ENCODE measurements at places on chromosomes 5 and 9.

DNA sequence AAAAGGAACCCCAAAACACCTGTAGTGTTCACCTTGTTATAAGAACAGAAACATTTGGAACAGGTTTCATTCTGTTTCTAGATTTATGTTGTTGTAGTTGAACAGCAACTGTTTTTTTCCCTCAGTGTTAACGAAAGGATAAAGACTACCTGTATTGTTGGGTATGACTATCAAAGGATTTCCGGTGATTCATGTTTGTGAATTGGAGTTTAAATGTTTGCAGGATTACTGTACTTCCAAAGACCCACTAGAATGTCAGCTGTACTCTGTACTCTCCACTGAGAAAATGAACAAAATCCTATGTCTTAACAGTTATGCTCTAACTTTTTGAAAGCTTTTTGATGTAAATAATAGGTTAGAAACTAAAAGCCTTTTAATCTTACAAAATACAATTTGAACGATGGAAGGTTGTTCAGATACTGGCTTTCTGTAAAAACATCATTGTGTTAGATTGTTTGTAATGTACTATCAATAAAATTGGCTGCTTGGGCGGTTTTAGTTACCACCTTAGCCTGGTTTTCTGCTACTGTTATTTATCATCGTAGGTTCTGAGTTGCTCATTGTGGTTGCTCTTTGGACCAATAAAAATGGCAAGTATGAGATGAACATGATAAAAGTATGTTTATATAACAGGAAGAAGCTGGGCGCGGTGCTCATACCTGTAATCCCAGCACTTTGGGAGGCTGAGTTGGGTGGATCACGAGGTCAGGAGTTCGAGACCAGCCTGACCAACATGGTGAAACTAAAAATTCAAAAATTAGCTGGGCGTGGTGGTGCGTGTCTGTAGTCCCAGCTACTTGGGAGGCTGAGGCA is 44.1 kb downstream of the DCP2 start:
- DNase-seq = peak; percentile 84

DNA sequence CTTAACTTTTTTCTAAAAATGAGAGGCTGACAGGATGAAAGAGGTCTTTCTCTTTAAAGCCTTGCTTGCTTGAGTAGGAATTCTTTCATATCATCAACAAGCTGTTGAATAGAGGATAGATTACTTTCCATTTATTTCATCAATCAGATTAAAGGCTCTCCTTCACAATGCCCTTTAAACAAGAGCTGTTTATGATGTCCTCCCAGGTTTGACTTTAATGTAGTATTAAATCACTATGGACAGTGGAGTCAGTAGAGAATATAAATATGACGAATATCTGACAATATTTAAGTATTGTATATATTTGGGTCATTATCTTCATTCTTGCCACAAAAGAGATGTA is 282.0 kb downstream of the ISL1 start:
- DNase-seq = no peak

DNA sequence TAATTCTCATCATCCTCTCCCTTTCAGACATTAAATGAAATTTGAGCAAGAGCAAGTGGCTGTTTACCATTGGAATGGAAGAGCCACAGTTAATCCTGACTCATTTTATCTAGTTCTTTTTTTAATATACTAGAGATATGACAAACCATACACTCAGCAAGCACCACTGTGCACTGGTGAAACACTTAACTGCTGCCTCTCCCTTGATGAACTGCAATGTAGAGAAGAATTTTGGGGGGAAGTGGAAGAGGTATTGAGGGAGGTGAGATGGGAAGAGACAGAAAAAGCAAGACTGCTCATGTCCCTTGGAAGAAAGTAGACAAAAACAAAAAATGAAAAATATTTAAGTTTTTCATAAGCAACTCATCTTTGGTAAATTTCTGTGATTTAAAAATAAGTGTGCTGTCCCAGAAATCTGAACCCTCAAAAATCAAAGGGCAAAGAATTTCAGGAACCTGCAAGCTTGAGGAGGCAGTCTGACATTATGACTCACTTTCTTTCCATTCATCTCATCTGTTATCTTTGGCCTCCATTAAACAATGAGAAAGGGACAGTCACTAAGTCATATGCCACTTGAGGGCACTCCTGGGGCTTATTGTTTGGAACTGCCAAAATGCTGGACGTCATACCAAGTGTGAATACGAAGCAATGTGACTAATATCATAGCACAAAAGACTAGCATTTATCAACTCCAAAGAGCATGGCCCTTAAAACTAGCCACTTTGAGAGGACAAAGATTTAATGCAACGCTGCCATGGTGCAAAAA is 566.8 kb upstream of the DMAC1 start:
- DNase-seq = no peak

GRCh38 chr5:136766456-136766855 is 401.1 kb upstream of the TRPC7 start:
- DNase-seq = no peak

GRCh38 chr9:118954857-118955256 is 414.4 kb downstream of the BRINP1 start:
- DNase-seq = no peak

- no peak for DNase-seq
Observed at GRCh38 chr9:131799177-131799823, 59.4 kb upstream of the RAPGEF1 start.

DNA sequence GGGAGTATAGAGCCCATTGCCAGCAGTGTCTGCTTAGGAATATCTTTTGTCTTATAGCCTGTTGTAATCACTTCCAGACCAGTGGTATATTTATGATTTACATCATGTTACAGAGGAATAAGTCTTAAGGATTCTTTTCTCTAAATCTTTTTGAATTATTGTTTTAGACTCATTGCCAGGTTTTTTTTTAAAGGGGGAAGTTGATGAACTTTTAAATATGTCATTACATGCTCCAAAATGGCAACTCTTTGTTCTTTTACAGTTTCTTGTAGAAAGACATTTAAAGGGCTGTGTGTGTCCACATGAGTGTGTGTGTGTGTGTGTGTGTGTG is 59.4 kb upstream of the NFIB start:
- DNase-seq = no peak

- no peak for DNase-seq
Observed at GRCh38 chr5:140671472-140672125, 1.8 kb downstream of the DND1 start.

- DNase-seq = no peak
Observed at GRCh38 chr5:138623053-138623452, 47.9 kb upstream of the HSPA9 start.

- DNase-seq = peak; percentile 40
Observed at GRCh38 chr5:57499262-57500050, 16.8 kb upstream of the ACTBL2 start.

DNA sequence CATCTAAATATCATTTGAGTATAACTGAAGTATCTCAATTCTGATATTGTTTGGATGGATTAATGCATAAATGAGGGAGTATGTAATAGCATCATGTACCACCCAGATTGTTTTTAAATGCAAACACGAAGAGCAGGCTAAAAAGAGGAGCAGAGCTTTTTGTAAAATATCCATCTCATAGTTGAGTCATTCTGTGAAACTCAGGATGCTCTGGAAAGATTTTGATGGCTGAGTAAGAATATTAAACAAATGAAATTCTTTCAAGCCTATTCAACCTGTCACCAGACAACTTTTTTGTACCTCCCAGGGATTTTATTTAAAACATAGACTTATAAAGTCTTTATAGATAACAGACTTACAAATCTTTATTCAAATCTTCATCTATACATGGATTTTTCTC is 625.9 kb downstream of the TLE4 start:
- DNase-seq = peak; percentile 26

- no peak for DNase-seq
Observed at GRCh38 chr5:28685794-28686193, 1647.4 kb upstream of the CDH9 start.

GRCh38 chr5:52909192-52909591 is 80.0 kb upstream of the ITGA2 start:
- no peak for DNase-seq

DNA sequence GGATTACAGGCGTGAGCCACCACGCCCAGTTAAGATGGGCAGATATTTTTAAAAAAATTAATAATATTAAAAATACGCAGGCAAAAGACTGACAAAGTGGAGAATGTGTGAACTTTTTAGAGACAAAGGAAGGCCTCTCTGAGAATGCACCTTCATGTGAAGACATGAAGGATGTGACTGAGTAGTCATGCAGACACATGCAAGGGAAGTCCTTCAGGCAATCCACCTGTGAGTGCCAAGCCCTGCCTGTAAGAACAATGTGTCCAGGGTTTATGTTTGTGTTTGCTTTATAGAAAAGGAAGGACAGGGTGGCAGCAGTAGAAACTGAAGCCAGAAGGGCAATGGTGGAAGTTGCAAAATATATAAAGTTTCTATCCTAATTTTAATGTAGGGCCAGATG is 169.2 kb downstream of the EDIL3 start:
- no peak for DNase-seq

GRCh38 chr9:93072383-93072795 is 13.9 kb downstream of the SUSD3 start:
- DNase-seq = no peak

- no peak for DNase-seq
Observed at GRCh38 chr5:129079496-129079895, 15.1 kb upstream of the ISOC1 start.

- no peak for DNase-seq
Observed at GRCh38 chr5:35341189-35341588, 110.9 kb upstream of the PRLR start.

GRCh38 chr5:39520232-39520572 is 95.4 kb upstream of the DAB2 start:
- peak; percentile 83 for DNase-seq

GRCh38 chr5:136073714-136074529 is 45.1 kb downstream of the TGFBI start:
- DNase-seq = no peak

GRCh38 chr5:169686137-169686536 is 49.1 kb downstream of the DOCK2 start:
- DNase-seq = no peak

DNA sequence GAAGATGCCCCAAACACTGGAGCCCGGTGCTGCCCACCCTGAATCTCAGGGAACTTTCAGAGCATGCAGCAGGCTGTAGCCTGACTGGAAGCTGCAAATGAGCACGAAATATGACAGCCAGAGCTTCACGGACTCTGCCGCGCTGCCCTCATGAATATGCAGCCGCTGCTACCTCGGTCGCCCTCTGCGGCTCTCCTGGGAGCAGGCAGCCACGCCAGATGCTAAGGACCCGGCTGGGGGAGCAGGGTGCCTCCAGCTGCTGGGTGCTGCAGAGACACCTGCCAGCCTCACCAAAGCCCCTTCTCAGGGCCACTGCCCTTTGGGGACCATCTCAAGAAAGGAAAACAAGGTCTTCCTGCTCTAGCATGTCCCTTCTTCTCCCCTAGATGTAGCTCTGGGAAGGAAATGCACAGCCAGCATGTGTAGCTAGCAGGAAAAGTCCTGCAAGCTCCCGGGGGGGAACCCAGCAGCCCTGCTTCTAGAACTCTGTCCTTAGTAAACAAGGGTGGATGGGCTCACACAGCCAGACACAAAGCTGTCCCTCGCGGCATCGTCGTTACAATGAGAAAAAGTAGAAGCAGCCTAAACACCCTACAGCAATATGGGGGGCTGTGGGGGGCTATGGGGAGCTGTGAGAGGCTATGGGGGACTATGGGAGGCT is 56.8 kb upstream of the OLFM1 start:
- DNase-seq = no peak

- no peak for DNase-seq
Observed at GRCh38 chr5:139910036-139910435, 114.4 kb downstream of the PSD2 start.

DNA sequence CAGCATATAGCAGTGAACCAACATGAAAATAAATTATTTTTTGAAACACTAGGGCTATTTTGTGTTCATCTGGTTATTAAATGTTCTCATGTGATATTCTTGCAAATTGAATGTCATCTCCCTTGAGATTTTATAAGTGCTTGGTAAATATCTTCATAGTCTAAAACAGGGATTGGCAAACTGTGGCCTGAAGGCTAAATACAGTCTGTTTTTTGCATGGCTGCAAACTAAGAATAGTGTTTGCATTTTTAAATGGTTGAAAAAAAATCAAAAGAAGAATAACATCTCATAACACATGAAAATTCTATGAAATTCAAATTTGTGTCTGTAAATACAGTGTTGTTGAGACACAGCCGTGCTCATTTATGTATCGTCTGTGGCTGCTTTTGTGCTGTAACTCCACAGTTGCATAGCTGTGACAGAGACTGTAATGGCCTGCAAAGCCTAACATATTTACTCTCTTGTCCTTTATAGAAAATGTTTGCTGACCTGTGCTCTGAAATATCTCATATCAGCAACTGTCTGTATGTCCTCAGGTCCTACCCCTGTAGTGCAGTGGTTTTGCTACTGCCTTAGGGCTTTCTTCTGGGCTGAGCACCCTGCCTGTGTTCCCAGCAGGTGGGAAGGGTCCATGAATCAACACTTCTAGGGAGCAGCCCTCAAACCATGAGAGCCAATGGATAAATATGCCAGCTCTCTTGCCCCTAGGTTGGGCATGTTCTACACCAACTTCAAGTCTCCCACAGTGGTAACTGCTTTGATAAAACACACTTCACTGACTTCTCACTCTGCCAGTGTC is 41.7 kb upstream of the ARRDC3 start:
- no peak for DNase-seq

- no peak for DNase-seq
Observed at GRCh38 chr9:122642226-122642625, 15.2 kb downstream of the OR1B1 start.

DNA sequence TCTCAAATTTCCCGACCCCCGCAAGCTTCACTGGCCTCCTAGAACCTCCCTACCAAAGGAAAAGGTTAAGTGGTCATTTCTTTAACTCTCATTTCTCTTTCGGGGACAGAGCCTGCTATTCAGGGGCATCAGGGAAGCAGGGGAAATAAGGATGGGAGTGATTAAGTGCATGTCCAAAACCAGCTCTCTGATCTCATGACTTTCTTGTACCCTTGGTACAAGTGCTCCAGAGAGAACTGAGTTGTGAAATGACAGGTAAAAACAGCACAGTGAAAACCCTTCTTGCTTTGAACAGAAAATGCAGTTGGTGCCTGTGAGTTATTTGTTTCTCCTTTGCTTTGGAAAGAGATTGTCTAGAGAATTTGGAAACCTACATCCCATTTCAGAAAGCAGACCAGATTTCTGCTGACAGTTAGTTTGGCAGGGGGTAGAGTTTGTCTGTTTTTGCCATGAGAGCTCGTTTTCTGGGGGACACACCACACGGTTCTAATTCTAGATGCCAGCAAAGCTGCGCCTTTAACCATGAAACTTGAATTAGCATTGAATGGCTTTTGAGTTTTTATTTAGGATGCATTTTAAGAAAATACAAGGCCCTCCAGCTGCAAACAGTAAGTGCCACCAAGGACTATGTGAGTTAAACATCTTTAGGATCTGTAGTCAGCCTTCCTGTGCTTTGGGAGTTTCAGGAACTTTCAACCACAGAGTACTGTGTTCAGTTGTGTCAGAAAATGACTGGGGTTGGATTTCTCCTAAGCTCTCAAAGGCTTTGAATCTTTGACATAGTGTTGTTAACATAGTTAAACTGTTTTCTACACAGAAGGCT is 161.7 kb upstream of the LHFPL2 start:
- no peak for DNase-seq

DNA sequence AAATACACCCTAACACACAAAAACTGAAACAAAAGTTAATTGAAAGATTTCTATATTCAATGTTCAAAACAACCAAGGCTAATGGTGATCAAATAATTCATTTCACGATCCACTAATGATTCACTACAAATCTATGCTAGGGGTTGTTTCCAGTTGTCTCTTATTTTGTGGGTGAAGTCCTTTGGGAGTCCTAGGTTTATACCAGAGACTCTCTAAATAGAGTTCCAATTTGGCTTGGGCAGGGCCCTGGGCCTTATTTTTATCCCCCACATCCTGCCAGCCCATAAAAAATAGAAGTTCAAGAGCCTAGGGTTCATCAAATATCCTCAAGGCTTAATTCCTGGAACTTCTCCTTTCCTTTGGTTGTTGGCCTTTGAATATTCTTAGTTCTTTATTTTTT is 26.1 kb downstream of the SREK1IP1 start:
- DNase-seq = no peak

All from non-pigmented ciliary epithelial cell (primary cell).